Tongue (tissue), 3 donors: ENCODE measurements at places on chromosomes 3 and 15.

- no peak for DNase-seq
Measured at GRCh38 chr3:159499031-159499793, 489.4 kb upstream of the IL12A start.

DNA sequence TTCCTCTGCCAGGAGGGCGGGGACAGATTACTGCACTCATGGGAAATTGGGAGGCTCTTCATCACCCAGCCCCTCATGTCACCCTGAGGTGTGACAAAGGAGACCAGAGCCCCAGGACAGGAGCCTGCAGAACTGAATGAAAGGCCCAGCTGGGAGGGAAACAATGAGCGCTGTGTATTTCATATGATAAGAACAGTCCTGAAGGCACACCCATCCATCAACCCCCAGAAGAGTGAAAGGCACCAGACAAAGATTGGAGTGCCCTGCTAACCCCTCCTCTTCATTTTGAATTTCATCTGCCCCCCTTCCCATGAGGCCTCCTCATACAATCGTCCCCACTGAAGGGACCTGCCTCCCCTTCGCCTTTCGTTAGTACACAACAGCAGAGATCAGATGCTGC lies 160.0 kb upstream of the PRICKLE2 start:
- DNase-seq, result no peak

GRCh38 chr3:13512451-13512850 lies 32.3 kb downstream of the HDAC11 start:
- no peak for DNase-seq

- peak; percentile 57 for DNase-seq
Measured at GRCh38 chr3:157290766-157291165, 130.8 kb upstream of the CCNL1 start.

GRCh38 chr3:183527428-183528379 lies 27.8 kb downstream of the KLHL6 start:
- no peak for DNase-seq

GRCh38 chr3:136543385-136543784 lies 208.8 kb downstream of the STAG1 start:
- no peak for DNase-seq

DNA sequence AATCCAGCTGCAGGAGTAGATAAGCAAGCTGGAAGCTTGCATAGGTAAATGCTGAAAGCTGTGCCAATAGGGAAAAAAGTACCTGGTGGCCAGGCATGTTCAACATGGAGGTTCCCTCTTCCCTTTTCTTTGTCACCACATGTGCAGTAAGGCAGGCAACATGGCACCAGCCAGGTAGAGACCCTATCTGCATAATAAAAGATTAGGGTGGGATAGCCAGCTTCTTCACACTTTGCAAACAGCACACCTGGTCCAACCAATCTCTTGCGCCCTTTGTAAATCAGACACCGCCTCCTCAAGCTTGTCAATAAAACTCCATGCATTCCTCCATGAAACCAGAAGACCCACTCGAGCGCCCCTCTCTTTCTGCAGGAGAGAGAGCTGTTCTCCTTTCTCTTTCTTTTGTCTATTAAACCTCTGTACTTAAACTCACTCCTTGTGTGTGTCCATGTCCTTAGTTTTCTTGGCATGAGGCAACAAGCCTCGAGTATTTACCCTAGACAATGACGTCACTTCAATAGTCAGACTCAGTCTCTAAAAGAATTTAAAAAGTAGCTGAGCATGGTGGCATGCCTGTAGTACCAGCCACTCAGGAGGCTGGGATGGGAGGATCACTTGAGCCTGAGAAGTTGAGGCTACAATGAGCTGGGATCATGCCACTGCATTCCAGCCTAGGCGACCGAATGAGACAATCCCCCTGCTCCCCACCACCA lies 256.3 kb downstream of the SCAPER start:
- DNase-seq, result no peak
